ENCODE measurements at places on chromosomes 6 and 20.

DNA sequence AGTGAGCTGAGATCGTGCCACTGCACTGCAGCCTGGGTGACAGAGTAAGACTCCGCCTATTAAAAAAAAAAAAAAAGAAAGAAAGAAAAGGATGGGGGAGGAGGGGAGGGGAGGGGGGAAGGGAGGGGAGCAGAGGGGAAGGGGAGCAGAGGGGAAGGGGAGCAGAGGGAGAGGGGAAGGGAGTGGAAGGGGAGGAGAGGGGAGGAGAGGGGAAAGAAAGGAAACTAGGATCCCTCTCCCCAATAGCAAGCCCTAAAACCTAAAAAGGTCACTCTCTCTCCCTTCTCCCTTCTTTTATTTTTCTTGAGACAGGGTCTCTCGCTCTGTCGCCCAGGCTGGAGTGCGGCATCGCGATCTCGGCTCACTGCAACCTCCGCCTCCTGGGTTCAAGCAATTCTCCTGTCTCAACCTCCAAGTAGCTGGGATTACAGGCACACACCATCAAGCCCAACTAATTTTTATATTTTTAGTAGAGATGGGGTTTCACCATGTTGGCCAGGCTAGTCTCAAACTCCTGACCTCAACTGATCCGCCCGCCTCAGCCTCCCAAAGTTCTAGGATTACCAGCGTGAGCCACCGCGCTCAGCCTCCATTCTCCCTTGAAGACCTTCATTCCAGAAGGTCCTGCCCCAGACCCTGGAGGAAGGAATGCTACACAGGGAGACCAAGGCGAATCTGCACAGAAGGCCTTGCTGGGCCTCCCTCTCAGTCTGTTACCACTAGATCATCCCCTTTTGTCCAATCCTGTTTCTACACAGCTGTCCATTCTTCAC is 45.8 kb upstream of the PIM1 start:
- no peak for DNase-seq

- no peak for DNase-seq
Measured at GRCh38 chr6:112202639-112203341, 51.6 kb downstream of the LAMA4 start.

DNA sequence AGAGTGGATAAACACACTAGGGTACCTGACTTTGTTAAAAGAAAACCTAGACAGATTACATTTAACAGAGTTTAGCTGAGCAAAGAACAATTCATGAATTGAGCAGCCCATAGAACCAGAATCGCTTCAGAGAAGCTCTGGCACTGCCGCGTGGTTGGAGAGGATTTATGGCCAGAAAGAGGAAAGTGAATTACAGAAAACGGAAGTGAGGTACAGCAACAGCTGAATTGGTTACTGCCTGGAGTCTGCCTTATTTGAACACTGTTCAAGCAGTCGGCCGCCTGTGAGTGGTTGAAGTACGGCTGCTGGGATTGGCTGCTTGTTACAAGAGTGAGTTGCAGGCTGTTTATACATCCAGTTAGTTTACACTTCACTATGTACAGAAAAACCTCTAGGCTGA is 253.8 kb upstream of the CDYL start:
- DNase-seq, result no peak

GRCh38 chr6:1761477-1761877 is 151.8 kb downstream of the FOXC1 start:
- DNase-seq, result no peak

DNA sequence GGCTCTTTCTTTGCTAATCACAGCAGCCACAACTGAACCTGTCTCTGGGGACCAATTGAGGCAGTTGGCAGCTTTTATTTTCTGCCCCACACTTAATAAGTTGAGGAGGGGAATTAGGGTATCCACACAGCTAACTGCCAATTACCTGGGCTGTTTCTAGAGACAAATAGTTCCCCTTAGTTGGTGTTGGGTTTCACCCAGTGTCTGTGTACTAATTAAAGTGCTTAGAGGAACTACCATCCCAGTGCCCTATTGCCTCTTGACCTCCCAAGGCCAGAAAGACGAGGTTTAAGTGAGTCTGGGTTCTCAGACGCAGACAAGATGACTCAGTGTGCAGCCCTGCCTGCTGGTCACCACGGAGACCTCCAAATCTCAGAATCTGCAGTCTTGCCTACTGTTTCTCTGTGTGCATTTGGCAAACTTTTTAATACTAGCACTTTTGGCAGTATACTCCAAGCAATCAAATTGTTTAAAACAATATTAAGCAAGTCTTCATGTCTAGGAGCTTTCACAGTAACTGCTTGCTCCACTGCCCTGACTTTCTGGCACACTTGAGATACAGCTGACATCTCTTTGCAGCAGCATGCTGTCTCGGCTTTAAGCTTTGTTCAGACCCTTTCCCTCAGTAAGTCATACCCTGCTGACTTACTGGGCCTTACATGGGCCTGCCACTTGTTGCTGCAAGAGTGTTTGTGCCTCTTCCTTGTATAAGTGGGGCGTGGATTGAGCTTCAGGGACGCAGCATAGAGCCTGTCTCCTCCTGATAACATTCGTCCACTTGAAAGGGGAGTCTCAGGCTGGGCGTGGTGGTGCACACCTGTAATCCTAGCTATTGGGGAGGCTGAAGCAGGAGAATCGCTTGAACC is 31.9 kb downstream of the STK35 start:
- no peak for DNase-seq

GRCh38 chr6:558959-559358 is 97.9 kb downstream of the HUS1B start:
- DNase-seq, result no peak

GRCh38 chr6:107812234-107812769 is 11.8 kb downstream of the SCML4 start:
- DNase-seq, result no peak

DNA sequence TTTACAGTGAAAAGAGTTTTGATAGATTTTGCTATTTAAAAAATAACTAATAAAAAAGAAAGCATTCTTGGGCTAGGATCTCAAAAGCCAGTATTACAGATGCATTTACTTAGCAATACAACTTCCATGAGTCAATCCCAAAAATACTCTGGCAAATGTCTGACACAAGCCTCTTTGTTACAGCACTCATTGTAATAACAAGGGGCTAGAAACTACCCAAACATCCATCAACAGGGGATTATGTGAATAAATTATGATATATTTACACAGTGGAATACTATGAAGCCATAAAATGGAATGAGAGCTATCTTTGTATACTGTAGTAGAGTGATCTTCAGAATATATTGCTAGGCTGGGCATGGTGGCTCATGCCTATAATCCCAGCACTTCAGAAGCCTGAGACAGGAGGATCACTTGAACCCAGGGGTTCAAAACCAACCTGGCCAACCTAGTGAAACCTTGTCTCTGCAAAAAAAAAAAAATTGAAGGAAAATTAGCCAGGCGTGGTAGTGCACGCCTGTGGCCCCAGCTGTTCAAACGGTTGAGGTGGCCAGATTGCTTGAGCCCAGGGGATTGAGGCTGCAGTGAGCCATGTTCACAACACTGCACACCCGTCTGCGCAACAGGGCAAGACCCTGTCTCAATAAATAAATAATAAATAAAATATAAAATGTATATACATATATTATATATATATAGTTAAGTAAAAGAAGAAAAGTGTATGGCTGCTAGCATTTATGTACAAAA is 34.7 kb upstream of the TOP1 start:
- DNase-seq, result no peak

DNA sequence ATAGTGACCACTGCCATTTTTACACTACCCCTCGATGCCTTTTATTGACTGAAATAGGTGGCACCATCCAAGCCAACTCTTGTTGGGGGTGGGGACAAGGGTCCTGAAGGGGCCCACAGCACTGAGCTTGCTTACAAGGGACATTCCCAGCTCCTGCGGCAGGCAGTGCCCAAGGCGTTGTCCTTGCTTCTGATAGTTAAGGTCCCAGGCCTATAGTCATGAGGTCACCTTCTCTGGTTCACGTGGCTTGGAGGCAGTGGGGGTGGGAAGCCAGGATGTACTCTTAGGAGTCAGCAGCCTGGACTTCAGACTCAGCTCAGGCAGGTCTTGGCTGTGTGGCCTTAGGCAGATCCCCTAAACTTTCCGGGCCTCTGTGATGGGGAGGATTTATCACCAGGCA is 48.6 kb downstream of the TOX2 start:
- no peak for DNase-seq

DNA sequence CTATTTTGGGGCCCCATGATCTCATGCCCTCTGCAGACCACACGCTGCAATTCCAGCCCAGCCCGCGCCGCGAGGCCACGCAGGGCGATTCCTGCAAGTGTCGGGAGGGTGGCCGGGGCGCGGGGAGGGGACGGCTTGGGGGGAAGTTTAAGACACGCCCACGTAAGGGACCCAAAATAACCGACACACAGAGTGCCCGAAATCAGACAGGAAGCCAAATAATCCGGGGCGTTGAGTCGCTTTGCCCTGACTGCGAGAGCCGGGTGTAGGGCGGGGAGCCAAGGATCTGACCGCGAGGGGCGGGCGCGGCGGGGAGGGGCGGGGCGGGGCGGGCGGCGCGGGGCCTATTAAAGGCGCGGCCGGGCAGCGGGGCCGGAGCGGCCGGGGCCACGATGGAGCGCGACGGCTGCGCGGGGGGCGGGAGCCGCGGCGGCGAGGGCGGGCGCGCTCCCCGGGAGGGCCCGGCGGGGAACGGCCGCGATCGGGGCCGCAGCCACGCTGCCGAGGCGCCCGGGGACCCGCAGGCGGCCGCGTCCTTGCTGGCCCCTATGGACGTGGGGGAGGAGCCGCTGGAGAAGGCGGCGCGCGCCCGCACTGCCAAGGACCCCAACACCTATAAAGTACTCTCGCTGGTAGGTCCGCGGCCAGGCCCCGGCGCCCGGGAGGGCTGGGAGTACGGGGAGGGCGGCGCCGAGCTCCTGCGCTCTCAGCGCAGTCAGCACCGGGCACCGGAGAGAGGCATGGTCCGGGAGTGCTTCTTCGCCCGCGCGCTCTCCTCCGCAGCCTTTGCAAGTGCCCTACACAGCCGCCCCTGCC is at the start of gene ENPP1:
TSS of gene ENPP1 (plus strand) at position 377 of the 816 bp plus-strand sequence. CDS start at position 393, 16 bp downstream.
- DNase-seq, result peak; percentile 55

DNA sequence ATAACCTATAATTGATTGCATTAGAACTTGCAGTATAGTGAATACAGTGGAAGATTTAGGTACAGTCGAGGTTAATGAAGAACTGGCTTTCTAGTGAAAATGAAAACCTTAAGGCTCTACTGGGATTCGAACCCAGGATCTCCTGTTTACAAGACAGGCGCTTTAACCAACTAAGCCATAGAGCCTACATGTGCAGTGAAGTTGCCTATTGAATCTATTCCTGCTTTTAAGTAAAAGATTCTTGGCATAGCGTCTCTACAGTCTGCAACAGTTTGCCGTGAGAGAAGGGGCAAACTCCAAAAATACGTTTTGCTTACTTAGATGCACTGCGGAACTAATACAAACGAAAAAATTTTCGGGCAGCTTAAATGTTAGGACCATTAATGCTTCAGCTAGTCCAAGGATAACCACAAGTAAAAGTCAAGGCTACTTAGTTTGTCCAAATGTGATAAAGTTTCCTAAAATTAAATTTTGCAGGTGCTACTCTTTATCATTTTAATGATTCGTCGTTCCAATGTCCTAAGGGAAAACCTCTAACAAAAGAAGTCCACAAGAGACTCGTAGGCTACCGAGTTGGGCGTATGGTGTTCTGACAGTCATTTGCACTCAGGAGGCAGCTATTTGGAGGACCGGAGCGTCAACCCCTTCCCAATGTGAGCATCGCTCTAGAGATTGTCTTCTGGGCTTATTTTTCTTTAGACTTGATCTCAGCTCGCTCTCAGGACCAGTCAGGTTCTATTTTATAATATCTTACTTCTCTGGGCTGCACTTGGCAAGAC is 31.3 kb upstream of the ZSCAN23 start:
- DNase-seq, result peak; percentile 14

- DNase-seq, result no peak
Measured at GRCh38 chr6:108518714-108519576, 41.8 kb upstream of the FOXO3 start.

DNA sequence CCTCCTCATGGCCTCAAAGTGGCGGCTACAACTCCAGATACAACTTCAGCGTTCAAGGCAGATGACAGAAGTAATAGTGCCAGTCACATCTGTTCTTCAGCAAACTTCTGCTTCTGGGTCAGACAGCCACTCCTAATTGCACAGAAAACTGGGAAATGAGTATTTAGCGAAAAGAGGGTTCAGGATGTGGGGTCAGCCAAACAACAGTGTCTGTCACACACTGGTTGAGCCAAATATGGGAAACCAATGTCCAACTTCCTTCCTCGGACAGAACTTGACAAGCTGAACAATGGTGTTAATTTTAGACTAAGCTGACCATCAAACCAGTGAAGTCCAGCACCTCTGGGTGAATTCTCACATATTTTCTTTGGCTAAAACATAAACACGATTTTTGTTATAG is 22.1 kb downstream of the NUDT3 start:
- no peak for DNase-seq

DNA sequence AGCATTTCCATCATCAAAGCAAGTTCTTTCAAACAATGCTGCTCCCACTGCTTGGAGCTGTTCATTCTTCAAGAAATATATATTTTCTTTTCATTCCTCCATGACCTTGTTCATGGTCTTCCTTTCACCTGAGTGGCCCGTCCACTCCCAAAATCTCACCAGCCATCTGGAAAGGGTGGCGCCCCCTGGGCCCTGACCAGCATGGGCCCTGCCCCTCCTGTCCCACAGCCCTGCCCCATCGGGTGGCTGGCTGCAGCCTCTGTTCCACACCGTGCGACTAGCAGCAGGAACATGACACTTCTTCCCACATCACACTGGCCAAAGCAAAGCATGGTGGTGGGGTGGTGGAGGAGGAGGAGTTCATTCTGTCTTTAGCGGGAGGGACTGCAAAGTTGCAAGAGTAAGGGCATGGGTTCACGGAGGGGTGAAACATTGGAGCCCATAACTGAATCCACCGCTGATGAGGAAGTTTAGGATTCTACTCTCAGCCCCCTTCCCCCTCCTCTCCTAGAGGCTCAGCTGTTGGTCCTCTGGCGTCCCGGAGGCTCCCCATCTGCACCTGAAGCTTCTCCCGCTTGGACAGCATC is 195.2 kb upstream of the SLC24A3 start:
- no peak for DNase-seq

DNA sequence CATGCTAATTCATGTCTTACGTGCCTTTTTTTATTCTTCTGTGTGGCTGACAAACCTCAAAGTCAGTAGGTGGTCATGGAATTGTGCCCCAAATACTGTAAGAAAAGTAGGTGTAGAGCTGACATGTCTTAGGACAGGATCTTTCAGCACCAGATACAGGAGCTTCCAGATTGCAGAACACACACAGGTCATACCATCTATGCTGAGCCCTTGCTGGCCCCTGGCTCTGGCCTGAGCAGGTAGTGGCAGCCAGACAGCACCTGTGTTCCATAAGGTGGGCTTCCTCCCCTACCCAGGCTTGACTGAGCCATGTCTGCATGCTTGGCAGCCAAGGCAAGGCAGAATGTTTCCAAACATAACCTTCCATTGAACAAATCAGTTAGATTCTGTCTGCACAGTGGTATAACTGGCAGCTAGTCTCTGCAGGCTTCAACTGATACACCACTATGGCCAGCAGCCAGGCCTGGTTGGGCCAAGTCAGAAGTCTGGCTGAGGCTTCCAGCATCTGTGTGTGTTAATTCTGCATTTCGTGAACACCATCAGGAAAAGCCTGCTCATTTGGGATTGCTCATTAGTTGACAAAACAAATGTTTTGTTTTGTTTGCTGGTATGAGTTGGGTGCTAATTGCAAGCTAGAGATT is 366.5 kb downstream of the FOXA2 start:
- DNase-seq, result no peak

GRCh38 chr6:100944644-100945043 is 63.5 kb upstream of the ASCC3 start:
- DNase-seq, result no peak

GRCh38 chr20:25421102-25421501 is 13.6 kb downstream of the GINS1 start:
- DNase-seq, result no peak

GRCh38 chr6:34131326-34132290 is 14.3 kb downstream of the GRM4 start:
- no peak for DNase-seq

- DNase-seq, result no peak
Measured at GRCh38 chr6:19845266-19846041, 8.3 kb downstream of the ID4 start.

All from stimulated activated naive CD8-positive, alpha-beta T cell treated with anti-CD3 and anti-CD28 coated beads, Interleukin-15, Interleukin-2, amounts not matched to agents 100 U/mL and 50 U/mL, for 24 hours (primary cell).